Activated naive CD4-positive, alpha-beta T cell treated with anti-CD3 and anti-CD28 coated beads for 36 hours (primary cell): ENCODE measurements at places on chromosomes 5 and 9.

GRCh38 chr5:149288436-149288835 lies 16.8 kb downstream of the AFAP1L1 start:
- DNase-seq, result no peak

GRCh38 chr9:27787891-27788290 lies 214.6 kb upstream of the C9orf72 start:
- DNase-seq, result no peak

DNA sequence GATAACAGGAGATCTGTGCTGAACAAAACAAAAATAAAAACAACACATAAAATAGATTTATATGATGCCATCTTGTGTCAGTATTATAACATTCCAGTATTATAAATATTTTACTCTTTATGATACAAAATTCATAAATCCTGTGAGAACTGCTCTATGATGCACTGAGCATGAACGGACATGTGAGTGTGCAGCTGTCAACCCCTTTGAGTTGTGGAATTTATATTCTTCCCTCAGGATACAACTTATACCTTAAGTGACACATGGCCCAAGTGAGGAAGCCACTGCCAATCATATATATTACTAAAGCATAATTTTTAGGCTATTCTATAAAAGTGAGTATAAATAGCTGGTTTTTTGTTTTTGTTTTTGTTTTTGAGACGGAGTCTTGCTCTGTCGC lies 116.0 kb upstream of the OR13F1 start:
- DNase-seq, result no peak

DNA sequence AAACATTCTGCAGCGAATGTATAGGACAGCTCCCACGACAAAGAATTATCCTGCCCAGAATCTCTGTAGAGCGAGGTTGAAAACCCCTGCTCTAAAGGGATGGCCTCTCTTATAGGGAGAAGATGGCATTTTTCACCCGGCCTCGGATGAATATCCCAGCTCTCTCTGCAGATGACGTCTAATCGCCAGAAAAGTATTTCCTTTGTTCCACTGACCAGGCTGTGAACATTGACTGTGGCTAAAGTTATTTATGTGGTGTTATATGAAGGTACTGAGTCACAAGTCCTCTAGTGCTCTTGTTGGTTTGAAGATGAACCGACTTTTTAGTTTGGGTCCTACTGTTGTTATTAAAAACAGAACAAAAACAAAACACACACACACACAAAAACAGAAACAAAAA lies 17.4 kb upstream of the RARS1 start:
- DNase-seq, result no peak
